ENCODE measurements at places on chromosomes 5 and 9.

DNA sequence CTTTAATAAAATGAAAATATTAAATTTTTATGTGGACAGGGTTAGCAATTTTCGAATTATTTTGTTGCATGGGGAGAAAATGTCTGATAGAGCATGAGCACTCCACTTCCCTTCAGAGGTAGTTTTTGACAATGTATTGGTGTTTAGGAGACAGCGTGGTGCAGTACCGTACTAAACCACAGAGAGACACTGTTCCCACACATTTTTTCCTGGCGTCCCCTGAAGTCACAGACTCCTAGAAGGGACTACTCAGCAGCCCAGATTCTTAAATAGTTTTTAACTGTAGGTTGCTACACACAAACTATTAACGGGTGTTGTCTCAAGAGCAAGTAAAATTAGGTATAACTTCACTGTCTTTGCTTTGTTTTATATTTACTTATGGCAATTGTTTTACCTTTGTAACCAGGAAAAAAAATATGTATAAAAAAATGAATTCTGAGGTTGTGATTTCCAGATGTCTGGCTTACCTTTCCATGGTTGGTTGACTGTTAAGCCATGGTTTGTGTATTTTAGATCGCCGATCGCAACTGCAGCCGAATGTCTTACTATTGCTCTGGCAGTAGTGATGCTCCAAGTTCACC is 171.2 kb downstream of the DOCK8 start:
- DNase-seq, result peak; percentile 36

GRCh38 chr9:33129886-33130881 is 37.0 kb downstream of the B4GALT1 start:
- DNase-seq, result no peak

GRCh38 chr9:95226921-95227320 is 90.6 kb downstream of the FANCC start:
- no peak for DNase-seq

GRCh38 chr5:153896117-153896516 is 142.6 kb downstream of the FAM114A2 start:
- DNase-seq, result no peak

GRCh38 chr5:20536341-20536740 is 548.3 kb upstream of the CDH18 start:
- no peak for DNase-seq

Measured in NCI-H1092 (cell line).